ENCODE measurements at places on chromosomes 11 and 22. TPM values are rescaled to one million over a fixed set of nuclear protein-coding genes. Genes with fewer than 3 reads are reported as not detected.

DNA sequence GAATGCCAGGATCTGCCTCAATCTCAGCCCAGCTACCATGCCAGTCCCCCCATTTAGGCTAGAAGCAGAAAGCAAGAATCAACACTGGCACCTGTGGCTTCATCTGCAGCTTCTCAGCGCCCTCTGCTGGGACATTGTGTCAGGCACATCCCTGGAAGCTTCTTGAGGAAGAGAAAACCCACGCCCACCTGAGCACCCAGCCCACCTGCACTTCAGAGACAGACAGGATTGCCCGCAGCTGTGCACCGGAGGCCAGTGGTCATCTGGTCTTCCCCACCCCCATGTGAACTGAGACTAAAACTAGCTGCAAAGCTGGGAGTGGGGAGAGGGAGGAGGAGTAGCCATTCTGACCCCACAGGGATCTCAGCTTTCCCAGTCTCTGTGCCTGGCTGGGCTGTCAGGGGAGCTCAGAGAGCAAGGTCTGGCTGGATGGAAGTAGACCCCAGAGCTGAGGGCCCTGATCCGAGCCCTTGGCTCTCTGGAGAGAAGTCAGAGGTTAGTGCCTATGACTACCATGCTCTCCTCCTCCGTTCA is 66.8 kb downstream of the FEZ1 start:
- DNase-seq: peak; percentile 95

- no peak for DNase-seq
These were observed 22.3 kb upstream of the ST3GAL4 start for GRCh38 chr11:126333142-126333541.

DNA sequence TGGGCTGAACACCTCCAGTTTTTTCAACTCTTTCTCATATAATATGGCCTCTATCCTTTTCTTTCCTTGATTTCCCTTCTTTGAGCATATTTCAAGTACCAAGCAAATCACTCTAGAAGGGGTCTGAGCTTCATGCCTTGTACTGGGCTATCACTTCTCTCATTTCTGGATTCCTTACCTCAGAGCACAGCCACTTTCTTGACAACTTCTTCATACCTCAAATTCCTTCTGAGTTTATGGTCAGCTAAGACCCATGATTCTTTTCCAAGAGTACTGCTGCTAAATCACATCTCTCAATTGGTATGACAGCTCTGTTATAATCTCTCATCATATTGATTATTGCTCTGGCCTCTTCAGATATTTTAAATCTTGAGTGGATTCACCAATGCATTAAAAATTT is 224.8 kb upstream of the ZBED5 start:
- DNase-seq: no peak

DNA sequence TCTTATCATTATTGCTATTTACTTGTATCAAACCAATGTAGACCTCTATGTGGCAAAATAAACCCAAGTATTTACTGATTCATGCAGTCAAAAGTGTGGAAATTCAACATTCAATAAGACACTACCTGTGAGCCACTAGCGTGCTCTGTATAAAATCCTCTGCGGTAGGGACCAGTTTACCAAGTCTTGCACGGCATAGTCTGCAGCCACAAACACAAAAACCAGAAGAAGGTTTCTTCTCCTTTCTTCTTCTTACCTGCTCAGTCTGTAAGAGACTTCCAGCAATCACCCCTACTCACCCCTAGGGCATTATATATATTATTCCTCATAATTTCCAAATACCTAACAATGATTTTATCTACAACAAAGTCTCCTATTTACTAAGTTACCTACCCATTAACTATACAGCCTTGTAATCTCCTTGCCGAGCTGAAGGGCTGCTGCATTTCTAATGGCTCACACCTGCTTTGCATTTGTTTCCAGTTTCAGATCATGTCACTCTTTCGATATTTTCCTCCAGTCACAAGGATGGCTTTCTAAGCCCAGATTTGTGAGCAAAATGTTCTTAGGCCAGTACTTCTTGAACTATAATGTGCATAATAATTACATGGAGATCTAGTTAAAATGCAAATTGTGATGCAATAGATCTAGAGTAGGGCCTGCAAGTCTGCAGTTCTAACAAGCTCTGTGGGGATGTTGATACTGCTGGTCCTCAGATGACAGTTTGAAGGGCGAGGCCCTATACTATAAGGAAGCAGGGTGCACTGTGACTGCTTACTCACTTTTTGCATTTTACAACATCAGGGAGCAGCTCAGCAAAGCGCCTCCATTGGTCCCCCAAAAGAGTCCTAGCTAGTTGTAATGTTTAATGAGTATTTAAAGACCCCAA is 191.9 kb upstream of the DDI1 start:
- no peak for DNase-seq

GRCh38 chr11:95153857-95154246 is 64.2 kb downstream of the ENDOD1 start:
- no peak for DNase-seq

B4GALNT4 gene
- polyA plus RNA-seq: 192 TPM

SCN4B gene
- polyA plus RNA-seq: 30.7 TPM

DNA sequence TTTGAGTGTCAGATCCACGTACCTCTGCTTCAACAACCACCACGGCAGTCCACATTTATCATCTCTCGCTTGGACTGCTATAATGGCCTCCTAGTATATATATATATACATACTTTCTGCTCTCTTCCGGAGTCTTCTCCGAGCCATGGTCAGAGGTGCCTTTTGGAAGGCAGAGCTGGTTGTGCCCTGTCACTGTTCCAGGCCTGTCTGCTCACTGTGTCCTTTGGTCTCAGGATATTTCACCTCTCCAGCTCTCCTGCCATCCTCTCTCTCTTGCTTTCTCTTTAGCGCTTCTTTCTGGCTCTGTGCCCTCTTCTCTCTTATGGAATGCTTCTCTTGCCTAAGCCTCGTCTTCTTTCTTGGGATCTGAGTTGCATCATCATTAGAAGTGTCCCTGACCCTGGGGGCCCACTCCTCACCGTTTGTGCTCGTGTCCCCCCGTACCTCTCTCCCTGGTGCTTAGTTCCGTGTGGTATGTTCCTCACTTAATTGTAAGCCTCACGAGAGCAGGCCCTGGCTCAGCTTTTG is 86.1 kb upstream of the RASSF10 start:
- DNase-seq: peak; percentile 16

DNA sequence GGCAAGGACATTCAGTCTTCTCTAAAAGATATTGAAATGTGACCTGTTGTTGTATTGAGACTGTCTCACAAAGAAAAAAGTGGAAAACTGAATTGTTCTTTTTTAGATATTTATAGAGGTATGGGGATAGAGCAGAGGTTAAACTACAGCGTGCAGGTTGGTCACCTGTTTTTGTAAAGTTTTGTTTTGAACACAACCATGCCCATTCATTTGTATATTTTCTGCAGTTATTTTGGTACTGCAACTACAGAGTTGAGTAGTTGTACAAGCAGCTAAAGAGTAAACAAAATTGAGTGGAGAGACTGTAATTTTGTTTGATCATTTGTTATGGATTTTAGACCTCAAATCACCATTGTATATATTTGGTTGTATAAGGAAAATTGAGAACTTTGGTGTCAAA is 11.3 kb downstream of the EED start:
- DNase-seq: no peak

- no peak for DNase-seq
These were observed 1.6 kb upstream of the ATG16L2 start for GRCh38 chr11:72812604-72812966.

GRCh38 chr11:69443968-69444364 is 37.5 kb upstream of the LINC01488 start:
- no peak for DNase-seq

KCNJ1 gene
- polyA plus RNA-seq: 0.50 TPM

DNA sequence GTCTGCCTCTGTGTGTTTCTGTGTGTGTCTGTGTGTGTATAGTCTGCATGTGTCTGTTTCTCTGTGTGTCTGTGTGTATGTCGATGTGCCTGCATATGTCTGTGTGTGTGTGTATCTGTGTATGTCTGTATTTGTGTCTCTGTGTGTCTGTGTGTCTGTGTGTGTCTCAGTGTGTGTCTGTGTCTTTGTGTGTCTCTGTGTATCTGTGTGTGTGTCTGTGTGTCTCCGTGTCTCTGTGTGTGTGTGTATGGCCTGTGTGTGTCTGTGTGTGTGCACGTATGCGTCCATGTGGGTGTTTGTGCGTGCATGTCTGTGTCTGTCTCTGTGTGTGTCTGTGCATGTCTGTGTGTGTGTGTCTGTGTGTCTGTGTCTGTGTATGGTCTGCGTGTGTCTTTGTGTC is 439 bp downstream of the SNX32 start:
- no peak for DNase-seq

DNA sequence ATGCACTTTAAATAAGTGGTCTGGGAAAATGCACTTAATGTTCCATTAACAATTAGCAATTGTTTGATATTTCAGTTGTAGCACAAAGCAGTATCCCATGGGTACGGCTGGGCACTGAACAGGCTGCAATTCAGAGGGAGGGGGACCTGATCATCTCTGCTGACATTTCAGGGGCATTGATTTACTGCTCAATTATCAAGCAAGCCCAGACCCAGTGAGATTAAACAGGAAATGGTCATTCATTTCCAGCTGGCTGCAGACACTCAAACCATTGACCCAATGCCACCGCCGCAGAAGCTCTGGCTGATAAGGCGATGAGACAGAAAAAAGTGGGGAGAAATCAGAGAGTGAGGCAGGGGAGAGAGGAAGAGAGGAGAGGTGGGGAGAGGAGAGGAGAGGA is 1.2 kb downstream of the GPR83 start:
- DNase-seq: no peak

ACTN3 gene
- 0.38 TPM for polyA plus RNA-seq

- DNase-seq: no peak
These were observed 413.6 kb downstream of the TBC1D22A start for GRCh38 chr22:47176026-47176389.

LGALS1 gene
- 373 TPM for polyA plus RNA-seq

WT1 gene
- polyA plus RNA-seq: 1.7 TPM

DNA sequence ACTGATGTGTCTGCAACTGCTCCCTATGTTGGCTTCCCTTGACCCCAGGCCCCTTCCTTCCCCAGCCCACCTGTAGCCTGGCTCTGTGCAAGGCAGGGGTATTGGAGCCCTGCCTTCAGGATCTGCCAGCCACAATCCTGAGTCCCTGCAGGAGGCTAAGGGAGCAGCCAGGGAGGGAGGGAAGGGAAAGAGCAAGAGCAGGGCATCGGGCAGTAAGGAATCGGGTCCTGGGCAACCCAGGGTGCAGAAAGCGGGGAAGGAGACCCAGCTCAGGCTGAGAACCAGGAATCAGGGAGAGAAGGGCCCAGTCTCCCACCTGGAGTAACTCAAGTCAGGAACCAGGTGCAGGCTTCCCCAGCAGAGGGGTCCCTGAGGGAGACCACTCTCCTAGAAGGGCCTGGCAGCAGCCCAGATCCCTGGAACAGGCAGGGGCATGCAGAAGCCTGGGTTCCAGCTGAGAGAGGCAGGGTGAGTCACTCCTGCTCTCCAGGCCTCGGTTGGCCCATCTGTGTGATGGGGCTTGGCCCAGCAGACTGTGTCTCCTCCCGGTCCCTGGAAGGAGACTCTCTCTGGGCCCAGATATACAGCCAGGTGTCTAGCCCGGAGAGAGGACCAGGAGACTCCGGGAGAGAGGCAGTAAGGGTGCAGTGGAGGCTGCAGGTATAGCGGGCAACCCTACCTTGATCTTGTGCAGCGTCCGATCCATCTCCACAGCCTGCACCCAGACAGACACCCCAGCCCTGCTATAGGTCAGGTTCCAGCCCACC is 13.4 kb downstream of the STARD10 start:
- DNase-seq: no peak

GRCh38 chr11:125649465-125650166 is 24.7 kb downstream of the CHEK1 start:
- no peak for DNase-seq

SCGB1D2 gene
- polyA plus RNA-seq: not detected

DNA sequence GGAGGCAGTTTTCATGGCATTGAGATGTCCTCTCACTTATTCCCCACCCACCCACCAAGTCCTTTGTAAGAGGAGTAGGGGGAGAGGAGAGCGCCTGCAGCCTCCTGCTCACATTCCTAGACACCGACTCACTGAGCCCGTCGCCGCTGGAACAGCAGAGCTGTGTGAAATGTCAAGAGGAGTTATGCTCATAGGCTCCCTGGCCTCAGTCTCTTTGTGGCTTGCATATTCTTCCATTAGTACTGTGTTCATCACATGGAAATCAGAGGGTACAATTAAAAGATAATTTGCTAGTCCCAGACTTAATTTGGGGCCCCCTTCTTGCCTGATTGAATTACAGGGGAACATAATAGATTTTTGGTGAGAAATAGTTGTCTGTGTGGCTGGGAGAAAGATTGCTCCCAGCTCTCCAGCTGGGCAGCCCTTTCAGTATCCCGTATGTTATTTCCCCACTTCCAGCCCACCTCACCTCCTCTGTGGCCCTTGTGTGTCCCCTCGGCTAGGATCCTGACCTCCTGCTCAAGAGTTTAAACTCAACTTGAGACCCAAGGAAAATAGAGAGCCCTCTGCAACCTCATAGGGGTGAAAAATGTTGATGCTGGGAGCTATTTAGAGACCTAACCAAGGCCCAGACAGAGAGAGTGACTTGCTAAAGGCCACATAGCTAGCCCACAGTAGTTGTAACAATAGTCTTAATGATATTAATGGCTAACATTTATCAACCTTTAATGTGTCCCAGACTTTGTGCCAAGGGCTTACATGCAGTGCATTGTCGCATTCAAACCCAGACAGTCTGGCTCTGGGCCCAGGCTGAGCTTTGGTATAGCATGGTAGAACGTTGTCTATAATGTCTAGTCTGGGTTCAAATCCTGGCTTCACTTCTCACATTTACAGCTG is 32.2 kb downstream of the LIMK2 start:
- no peak for DNase-seq

DNA sequence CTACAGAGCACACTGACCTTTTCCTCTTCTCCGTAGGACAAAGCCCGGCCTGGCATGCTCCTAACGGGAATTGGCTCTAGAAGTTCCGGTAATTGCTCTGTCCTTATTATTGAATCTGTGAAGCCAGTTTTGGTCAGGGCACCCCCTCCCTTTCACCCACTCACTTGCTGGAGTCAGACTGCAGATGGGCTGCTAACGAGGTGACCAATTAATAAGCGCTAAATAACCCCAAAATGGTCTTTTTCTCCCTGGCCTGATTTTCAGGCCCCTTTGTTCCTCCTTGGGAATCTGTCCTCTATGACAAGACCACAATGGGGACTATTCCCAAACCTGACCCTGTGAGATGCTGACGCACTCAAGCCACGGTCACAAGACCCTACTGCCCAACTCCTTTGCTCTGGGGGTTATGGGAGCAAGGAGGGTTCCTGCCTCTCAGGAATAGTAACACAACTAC is 610.0 kb upstream of the CADM1 start:
- DNase-seq: no peak

OR52E2 gene
- polyA plus RNA-seq: not detected

DNA sequence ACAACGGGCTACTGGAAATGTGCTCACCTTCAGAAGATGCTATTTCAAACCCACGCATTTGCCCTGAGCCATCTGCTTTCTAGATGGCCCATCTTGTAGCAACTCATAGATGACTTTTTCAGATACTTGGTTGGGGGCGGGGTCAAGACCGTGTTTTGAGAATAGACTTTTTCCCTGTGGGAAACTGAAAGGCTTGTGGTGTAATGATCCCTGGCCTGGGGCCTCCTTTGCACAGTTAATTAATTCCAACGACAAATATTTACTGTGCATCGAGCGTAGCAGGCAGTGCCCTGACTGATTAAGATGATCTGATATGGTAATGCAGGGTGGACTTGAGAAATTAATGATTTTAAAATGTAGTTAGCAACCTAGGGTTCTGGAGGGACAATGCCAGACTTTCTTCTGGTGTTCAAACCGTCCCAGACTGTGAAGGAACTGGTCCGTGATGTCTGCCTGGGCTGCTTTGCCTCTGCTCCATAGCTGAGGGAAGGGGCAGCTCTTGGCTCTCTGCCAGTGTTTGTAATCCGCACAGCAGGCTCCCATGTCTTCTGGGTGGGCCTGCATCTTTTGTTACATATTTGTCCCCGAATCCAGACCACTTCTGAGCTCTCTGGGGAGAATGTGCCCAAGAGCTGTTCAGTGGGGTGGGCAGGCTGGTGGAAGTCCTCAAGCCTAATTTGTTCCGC is 84.8 kb downstream of the ADAMTS15 start:
- DNase-seq: no peak

OR5L2 gene
- not detected for polyA plus RNA-seq

Data from spinal cord (tissue), 10 donors.